CD4-positive, alpha-beta T cell treated with Interleukin-6 at 100 ng/mL for 8 hours (primary cell): ENCODE measurements at places on chromosomes 7 and 10.

- DNase-seq = no peak
Measured at GRCh38 chr7:672891-673290, 53.6 kb upstream of the DNAAF5 start.

DNA sequence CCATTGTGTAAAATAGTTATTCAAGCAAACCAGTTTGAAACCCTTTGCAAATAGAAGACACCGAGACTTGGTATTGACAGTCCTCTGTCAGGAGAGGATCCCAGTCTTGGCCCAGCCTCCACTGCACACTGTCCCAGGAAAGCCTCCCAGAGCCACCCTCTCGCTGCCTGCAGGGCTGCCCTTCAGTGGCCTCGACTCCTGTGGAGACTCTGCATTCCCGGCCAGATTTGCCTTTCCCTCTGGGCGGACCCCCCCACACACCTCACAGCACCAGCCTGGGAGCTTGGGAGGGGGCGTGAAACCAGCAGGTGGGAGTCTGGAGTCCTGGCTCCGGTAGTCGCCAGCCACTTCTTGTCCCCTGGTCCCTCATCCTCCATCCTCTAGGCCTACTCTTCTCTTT is 48.7 kb downstream of the GRK5 start:
- no peak for DNase-seq

- no peak for DNase-seq
Measured at GRCh38 chr7:112205343-112206237, 609 bp downstream of the DOCK4 start.

- no peak for DNase-seq
Measured at GRCh38 chr10:48498940-48499510, 105.8 kb downstream of the ARHGAP22 start.

- DNase-seq = no peak
Measured at GRCh38 chr10:77493239-77493806, 144.3 kb downstream of the KCNMA1 start.

- DNase-seq = no peak
Measured at GRCh38 chr7:79332091-79332490, 121.4 kb downstream of the MAGI2 start.

- no peak for DNase-seq
Measured at GRCh38 chr7:115754226-115754625, 276.3 kb downstream of the TFEC start.

DNA sequence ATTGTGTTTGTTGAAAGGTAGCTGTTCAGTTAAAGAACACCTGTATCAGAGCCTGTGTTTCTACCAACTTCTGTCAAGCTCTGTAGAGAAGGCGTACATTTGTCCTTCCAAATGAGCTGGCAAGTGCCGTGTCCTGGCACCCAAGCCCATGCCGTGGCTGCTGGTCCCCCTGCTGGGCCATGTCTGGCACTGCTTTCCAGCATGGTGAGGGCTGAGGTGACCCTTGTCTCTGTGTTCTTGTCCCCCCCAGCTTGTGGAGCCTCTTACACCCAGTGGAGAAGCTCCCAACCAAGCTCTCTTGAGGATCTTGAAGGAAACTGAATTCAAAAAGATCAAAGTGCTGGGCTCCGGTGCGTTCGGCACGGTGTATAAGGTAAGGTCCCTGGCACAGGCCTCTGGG is 154.9 kb downstream of the EGFR start:
- DNase-seq = no peak

GRCh38 chr10:58625070-58625469 is 112.4 kb downstream of the BICC1 start:
- no peak for DNase-seq

DNA sequence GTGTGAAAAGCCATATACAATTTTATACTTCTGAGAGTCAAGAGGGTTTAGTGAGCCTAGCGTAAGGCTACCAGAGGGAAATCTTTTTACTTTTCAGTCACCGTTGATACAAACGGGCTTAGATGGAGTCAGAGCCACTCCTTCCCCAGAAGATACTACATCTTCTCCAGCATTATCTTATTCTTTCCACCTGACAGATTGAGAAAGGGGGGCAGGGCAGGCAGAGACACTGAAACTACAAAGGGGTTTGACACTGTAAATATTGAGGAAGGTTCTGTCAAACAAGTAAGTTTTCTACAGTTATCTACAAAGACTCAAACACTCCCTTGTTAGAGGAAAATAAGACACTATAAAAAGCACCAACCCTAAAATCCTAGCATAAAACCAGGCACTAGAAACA is 100.0 kb downstream of the RELN start:
- no peak for DNase-seq

DNA sequence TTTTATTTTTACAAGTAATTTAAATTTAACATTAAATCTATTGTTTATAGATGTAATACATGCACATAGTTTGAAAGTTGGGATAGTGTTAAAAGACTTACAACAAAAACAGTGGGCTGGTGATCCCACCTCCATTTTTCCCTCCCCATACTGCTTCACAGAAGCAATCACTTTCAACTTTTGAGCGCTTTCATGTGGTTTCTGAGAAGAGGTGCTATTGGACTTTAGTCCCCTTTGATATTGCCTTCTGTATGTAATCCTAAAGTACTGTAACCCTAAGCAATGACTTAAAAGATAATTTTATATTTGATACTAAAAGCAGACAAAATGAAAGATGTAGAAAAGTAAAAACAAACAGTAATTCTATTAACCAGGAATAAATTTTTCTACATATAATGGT is 88.1 kb upstream of the FAM171A1 start:
- DNase-seq = no peak

- no peak for DNase-seq
Measured at GRCh38 chr10:86286236-86287109, 80.1 kb downstream of the GRID1 start.

DNA sequence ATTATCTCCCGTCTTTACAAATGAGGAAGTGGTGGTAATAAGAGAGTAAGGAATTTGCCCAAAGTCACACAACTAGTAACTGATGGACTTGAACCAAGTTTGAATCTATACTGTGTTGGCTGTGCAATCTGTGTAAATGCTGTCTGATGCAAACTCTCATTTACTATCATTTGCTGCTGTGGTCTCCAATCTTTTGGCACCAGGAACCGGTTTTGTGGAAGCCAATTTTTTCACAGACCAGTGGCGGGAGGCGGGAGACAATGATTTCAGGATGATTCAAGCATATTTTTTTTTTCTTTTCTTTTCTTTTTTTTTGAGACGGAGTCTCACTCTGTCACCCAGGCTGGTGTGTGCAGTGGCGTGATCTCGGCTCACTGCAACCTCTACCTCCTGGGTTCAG is 450.0 kb upstream of the FZD8 start:
- no peak for DNase-seq

- peak; percentile 68 for DNase-seq
Measured at GRCh38 chr10:31745612-31746376, 182.8 kb downstream of the ARHGAP12 start.

- no peak for DNase-seq
Measured at GRCh38 chr7:43112459-43112940, at the start of gene HECW1. Gene HECW1, plus strand, starts transcription at chr7:43112647. Its CDS starts 131,259 bp downstream, at chr7:43243906.

- no peak for DNase-seq
Measured at GRCh38 chr7:2880874-2881533, 36.9 kb upstream of the GNA12 start.
